ENCODE measurements at places on chromosomes 6 and 20.

DNA sequence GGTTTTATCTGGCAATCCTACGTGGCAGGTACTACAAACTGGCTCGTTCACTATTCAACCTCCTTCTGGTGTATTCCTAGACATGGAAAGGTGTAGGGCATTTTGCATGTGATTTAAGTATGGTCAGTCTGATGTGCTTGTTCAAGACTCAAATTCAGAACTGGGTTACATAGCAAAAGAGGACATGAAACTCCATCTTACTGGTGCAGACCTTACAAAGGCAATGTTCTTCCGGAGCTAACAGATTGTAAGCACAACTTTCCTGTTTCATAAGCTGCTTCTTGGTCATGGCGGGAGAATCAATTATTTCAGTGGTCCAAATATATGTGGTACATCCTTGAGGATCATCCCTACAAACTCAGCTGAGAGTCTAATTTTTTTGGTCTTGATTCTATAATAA lies 703.4 kb downstream of the EPM2A start:
- no peak for DNase-seq

- DNase-seq = no peak
Measured at GRCh38 chr6:30844118-30844535, 40.2 kb upstream of the DDR1 start.

GRCh38 chr20:14332866-14333265 lies 4.5 kb downstream of the FLRT3 start:
- no peak for DNase-seq

GRCh38 chr20:34705397-34706301 lies 1.5 kb downstream of the TP53INP2 start:
- no peak for DNase-seq

DNA sequence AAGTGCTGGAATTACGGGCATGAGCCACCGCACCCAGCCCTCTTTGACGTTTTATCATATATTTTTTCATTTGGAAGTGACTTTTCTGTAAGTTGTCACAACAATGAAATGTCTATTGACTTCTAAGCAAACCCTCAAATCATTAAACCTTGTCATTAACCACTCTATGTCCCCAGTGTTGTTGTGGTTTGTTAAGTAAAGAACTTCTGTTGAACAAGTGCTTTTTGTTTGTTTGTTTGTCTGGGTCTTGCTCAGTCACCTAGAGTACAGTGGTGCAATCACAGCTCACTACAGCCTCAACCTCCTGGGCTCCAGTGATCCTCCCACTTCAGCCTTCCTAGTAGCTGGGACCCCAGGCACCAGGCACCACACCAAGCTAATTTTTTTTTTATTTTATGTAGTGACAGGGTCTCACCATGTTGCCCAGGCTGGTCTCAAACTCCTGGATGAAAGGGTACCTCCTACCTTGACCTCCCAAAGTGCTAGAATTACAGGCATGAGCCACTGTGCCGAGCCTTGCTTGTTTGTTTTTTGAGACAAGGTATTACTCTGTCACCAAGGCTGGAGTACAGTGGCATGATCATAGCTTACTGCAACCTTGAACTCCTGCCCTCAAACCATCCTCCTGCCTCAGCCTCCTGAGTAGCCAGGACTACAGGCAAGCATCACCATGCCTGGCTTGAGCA lies 57.6 kb upstream of the LOC128125822 start:
- no peak for DNase-seq

- no peak for DNase-seq
Measured at GRCh38 chr6:134195985-134196384, 121.9 kb downstream of the SGK1 start.

DNA sequence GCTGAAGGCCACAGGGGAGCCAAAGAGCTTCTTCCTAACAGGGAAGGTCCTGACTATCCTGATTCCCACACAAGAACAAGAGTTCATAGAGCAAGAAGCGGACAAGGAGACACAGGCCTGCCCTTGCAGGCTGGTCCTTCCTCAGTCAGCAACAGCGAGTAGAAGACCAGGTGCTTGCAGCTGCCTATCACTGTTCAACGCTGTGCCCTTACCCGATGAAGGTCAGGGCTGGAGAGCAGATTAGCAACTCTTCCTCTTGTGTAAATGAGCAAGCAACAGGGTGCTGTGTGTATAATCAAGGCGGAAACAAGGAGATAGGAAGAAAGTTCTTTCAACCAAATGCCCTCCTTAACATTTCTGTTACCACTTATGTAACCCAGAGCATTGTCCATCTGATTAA lies 115.3 kb upstream of the SPACA1 start:
- DNase-seq = no peak

- no peak for DNase-seq
Measured at GRCh38 chr20:57219071-57219677, 47.3 kb downstream of the BMP7 start.

GRCh38 chr6:72783666-72784065 lies 161.8 kb downstream of the KCNQ5 start:
- no peak for DNase-seq

DNA sequence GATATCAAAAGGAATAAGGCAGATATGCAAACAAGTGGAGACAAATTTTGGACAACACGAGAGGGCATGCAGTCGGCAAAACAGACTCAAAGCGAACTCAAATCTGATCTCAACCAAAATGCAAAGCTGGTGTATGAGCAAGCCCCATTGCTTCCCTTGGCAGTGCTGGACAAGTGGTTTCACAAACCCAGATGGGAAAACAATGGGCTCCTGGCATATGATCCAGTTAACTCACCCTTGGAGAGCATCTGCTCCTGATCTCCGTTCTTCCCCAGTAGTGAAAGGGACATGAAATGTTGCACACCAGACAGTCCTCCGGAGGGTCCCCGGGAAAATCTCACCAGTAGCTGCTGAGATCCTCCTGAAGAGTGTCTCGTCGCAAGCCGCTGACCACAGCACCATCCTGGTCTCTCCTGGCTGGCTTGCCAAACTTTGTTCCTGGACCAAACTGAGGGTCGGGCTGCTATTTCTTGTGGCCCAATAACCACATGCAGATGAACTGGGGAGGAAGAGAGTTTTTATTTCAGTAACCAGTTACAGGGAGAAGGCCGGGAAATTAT lies 84.3 kb upstream of the THBS2 start:
- DNase-seq = no peak

DNA sequence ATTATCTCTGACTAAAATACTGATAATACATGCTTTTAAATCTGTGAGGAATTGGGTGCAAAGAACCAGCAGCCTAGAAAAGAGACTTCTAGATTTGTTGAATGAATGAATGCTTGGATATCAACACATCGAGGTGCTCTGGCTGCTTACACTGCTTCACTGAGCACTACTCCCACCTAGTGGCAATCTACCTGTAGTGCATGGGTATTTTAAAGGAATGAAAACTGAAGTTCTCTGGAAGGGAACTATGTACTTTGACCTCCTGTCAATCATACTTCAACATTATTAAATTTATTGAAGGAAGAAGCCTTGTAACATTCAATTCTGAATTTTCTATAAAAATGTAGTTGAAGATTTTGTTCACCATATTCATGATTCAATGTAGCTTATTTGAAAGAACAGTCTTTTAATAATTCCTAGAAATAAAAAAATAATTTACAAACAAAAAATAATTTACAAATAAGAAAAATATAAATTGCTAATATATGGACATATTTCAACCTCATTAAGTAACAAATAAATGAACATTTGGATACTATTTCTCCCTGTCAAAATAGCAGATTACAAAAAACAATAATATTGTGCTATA lies 111.2 kb upstream of the MMS22L start:
- DNase-seq = no peak

GRCh38 chr6:91824331-91824730 lies 1237.5 kb upstream of the MAP3K7 start:
- DNase-seq = no peak

GRCh38 chr6:28137505-28137981 lies 4.1 kb upstream of the ZKSCAN8 start:
- no peak for DNase-seq

GRCh38 chr6:142845143-142845571 lies 99.8 kb downstream of the HIVEP2 start:
- no peak for DNase-seq
